ENCODE measurements at places on chromosomes 5 and 9. TPM values are rescaled to one million over a fixed set of nuclear protein-coding genes. Genes with fewer than 3 reads are reported as not detected.

GRCh38 chr9:114401344-114401743 is 13.6 kb upstream of the AKNA start:
- no peak for DNase-seq

DNA sequence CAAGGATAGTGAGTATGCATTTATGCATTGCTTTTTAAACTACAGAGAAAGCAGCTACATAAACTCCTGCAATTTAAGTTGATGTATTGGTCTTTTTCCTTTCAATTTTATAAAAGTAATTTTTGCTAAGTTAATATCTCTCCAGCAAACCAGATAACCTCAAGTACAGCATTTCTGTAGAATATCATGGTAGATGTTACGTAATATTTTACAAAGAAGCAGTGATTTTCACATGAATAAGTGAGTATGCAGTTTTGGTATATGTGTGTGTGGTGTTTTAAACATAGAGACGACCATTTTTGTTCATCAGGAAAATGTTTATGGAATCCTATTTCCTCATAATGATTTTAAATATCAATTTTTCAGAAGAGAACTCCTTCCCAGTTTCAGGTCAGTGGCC is 118.9 kb downstream of the INSYN2B start:
- DNase-seq, result no peak

- no peak for DNase-seq
Measured at GRCh38 chr5:141908796-141909195, 14.9 kb upstream of the DELE1 start.

Gene SH3GL2
- total RNA-seq, result 4.5 TPM

DNA sequence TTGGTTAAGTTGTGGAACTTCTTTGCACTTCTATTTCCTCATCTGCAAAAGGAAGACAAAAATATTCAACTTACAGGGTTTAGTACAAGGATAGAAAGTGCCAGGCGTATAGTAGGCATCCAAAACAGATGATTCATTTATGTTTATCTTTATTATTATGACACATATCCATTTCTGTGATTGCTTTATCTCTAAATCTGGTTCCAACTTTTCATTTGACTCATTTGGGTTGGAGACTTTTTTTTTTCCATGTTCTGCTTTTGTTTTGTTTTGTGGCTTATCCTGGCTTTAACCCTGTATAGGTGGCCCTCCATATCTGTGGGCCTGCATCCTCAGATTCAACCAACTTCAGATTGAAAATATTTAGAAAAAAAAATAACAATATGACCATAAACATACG is 186.7 kb upstream of the SLC24A2 start:
- DNase-seq, result no peak

GRCh38 chr5:62662521-62662920 is 83.9 kb downstream of the LRRC70 start:
- DNase-seq, result no peak

DNA sequence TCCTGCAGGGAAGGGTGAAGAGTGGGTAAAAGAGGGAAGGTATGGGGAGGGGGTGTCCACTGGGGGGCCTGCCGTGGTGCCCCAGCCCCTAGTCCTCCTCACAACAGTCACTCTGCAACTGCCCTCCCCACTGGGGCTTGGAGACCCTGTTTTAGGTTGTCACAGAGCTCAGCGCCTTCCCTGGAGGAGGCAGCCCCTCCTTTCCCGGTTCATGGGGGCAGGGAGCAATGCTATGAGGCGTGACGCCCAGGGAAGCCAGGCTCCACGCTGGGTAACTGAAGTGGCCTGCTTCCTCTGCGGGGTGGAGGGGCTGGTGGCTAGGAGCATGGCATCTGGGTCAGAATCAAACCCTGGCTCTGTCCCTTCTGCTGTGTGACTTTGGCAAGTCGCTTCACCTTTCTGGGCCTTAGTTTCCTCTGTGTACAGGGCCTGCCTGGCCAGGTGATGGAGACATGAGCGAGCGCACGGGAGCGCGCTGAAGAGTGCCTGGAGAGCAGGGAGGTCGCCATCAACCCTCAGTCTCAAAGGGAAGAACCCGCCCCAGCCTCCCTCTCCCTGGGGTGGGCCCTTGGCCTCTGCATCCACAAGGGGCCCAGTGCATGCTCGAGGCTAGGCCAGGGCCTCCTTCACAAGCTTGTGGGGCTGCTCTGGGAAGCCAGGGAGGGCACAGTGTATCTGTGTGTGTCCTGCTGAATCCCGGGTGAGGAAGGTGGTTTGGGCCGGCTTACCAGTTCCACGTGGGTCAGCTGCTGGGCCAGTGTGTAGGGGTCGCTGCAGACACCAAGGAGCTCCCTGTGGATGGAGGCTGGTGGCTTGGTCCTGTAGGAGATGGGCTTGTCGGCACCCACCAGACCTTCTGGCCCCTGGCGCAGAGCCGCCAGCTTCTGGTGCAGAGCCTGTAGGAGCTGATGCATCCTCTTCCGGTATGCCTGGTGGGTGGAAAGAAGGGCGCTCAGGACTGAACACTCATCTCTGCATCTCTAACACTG is 56.4 kb upstream of the RNF130 start:
- DNase-seq, result no peak

Gene MELK
- 18.9 TPM for total RNA-seq

Gene BAAT
- total RNA-seq, result not detected
